ENCODE measurements at places on chromosomes 7 and 10.

GRCh38 chr7:41861642-41862041, 158.8 kb upstream of the INHBA start:
- no peak for DNase-seq

- no peak for DNase-seq
Measured at GRCh38 chr7:136122026-136122425, 144.9 kb upstream of the MTPN start.

GRCh38 chr10:127300868-127301321, 104.5 kb upstream of the INSYN2A start:
- no peak for DNase-seq

DNA sequence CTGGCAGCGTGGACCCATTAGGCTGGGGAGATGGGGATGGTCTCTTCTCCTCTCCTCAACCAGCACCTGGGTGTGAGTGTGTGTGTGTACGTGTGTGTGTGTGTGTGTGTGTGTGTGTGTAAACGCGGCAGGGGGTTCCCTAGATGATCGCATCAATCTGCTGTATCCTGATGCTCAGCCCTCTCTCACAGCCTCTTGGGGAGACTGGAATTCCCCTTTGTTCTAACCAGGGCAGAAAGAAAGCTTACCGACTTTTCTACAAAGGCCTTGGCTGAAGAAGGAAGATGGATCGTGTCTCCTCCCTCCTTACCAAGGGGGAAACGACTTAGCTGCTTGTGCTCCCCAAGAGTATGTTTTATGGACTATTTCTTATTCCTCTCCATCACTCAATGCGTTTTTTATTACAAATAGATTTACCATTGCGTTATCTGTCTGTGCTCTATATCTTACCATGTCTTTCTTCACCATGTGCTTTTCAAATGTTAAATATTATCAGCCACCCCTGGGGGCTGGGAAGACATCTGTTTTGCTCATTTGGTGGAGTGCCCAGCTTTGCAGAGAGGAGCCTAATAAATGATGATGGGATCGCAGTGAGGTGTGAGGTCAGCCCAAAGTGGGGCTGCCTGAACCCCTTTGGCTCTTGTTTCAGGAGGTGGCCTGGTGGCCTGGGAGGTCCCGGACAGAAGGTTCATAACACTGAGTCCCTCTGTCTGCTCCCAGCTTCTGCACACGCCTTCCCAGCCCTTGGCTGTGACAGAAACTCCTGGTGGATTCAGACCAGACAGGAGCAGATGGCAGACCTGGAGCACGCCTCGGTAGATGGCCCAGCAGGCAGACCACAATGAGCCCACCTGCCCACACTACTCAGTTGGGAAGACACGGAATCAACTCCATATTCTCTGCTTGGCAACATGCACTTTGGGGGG, 262.0 kb downstream of the PRPF18 start:
- no peak for DNase-seq

DNA sequence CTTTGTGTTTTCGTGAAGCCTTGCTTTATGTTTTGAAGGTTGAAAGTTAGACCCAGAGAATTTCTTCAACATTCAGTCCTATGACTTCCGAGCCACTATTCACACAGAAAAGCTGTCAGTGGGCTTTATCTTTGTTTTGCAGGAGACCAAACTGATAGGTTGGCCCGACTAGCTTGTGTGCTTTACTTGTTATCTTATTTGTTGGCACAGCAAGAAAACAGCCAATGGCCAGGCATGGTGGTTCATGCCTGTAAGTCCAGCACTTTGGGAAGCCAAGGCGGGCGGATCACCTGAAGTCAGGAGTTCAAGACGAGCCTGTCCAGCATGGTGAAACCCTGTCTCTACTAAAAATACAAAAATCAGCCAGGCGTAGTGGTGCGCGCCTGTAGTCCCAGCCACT, 16.0 kb upstream of the GDI2 start:
- DNase-seq, result no peak

GRCh38 chr10:101655570-101655969, 39.4 kb downstream of the FBXW4 start:
- no peak for DNase-seq

DNA sequence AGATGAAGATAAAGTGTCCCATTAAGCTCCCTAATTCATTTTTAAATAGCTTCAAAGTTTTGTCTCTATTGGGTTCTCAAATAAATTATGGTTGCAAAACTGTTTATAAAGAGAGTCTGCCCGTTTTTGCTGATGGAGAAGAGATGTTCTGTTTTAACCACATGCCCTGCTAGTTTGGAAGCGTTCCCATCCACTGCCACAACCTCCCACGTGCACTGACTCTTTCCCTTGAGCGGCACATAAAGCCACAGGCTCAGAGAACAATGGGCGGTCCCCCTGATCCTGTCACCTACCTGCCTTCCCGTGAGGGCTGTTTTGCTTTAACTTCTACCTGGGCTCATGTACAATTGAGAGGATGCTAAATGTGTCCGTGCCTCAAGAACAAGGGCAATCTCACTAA, 65.5 kb downstream of the CPVL start:
- DNase-seq, result no peak

DNA sequence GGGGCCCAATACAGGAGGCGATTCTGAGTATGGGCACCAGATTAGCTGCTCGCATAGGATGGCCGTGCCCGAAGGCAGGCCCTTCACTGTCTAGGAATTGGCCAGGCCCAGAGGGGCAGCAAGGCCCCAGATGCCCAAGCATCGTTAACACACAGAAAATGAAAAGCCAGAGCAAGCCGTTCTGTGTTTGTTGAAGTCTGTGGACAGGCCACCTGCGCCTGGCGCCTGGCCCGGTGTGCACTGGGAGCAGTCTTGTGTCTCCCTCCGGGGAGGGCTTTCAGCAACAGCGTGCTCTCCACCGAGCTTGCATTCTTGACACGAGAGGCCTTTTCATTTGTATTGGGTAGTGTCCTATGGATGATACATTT, 34.5 kb upstream of the TTYH3 start:
- no peak for DNase-seq

- no peak for DNase-seq
Measured at GRCh38 chr10:76487582-76487981, 1056.2 kb downstream of the LRMDA start.

- no peak for DNase-seq
Measured at GRCh38 chr7:95396136-95397032, at the start of gene PON3. PON3 (minus strand) TSS chr7:95396375; CDS start chr7:95396350, 25 bp downstream.

GRCh38 chr7:24754906-24755506, 2.3 kb downstream of the GSDME start:
- DNase-seq, result no peak

DNA sequence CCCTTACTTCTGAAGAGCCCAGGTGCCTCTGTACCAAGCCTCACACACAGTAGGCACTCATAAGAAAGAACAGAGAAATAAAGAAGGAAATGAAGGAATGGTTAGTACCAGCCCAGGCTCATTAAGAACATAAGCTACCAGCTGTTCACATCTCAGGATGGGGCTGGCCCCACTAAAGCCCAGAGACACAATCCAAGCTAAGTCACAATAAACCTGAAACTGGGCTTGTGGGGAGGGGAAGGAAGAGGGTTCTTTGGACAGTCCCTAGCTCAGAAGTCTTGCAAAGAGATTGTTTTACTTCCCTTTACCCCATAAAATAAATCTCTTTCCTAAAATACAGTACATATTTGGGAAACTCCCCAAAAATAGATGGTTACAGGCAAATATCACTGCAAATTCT, 24.3 kb downstream of the FBXW4 start:
- DNase-seq, result no peak

DNA sequence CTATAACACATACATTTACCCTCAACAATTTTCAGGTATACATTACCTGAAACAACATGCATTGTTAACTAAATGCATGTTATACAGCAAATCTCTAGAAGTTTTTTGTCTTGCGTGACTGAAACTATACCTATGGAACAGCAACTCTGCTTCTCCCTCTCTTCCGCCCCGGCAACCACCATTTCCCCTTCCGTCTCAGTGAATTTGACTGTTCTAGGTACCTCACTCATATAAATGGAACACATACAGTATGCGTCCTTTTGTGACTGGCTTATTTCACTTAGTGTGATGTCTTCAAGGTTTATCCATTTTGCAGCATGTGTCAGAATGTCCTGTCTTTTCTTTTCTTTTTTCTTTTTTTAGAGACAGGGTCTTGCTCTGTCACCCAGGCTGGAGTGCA, 22.5 kb downstream of the CALHM2 start:
- no peak for DNase-seq

DNA sequence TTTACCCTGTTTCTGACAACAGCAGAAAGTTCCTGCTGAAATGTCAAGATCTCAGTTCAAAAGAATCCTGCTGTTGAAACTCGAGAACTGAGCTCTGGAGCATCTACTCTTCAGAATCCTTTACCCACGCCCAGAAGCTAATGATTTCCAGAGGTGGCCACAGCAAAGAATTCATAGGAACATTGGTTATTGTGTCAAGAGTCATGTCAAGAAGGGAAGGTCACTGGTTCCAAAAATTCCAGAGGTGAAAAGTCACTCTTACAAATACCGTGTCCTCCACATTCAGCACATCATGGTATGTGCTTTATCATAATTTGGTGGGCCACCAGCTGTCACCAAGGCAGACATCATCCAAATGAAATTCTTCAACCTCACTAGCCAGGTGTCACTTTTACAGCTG, 394.4 kb upstream of the NPVF start:
- DNase-seq, result no peak

- DNase-seq, result no peak
Measured at GRCh38 chr10:17854044-17854652, 45.0 kb downstream of the MRC1 start.

DNA sequence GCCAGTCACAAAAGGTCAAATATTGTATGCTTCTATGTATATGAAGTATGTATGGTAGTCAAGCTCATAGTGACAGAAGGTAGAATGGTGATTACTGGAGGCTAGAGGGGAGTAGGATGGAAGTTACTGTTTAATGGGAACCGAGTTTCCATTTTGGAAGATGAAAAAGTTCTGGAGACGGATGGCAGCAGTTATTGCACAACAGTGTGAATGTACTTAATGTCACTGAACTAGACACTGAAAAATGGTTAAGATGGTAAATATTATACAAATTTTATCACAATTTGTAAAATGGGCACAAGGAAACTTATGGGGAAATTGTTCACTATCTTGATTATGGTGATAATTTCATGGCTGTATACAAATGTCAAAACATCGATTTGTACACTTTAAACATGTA, 284.6 kb downstream of the GFRA1 start:
- DNase-seq, result no peak

- DNase-seq, result no peak
Measured at GRCh38 chr7:82163586-82163985, 280.0 kb downstream of the CACNA2D1 start.

All from stimulated activated CD8-positive, alpha-beta memory T cell treated with anti-CD3 and anti-CD28 coated beads, Interleukin-4, amount 100 ng/mL, for 4 hours (primary cell).